ENCODE measurements at places on chromosomes 6 and 20.

- DNase-seq, result peak; percentile 69
These were observed at the start of gene MAP7 for GRCh38 chr6:136550330-136551071. Gene MAP7 (minus strand): TSS chr6:136550422. CDS start chr6:136550408, 14 bp downstream.

DNA sequence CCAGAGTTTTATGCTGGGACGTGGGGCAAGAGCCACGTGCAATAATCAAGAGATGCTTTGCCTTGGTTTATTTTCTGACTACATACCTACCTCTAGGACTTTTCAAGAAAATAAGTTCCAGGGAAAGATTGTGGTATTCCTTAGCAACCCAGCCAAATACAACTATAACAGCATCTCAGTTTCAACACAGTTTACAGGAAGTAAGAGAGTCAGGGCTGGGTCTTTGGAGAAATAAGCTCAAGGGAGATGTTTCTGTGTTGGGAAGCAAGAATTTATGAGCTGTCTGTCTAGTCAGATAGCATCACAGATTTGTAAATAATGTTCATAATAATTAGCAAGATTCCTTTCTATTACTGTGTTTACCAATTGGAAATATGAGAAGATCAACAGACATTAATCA, 35.1 kb downstream of the MAP3K5 start:
- no peak for DNase-seq

GRCh38 chr6:88296694-88297093, 130.5 kb upstream of the CNR1 start:
- no peak for DNase-seq

- DNase-seq, result no peak
These were observed 90.7 kb upstream of the SASH1 start for GRCh38 chr6:148251891-148252290.

- DNase-seq, result no peak
These were observed 78.5 kb downstream of the CBFA2T2 start for GRCh38 chr20:33568378-33568777.

GRCh38 chr6:19795211-19795610, 42.0 kb upstream of the ID4 start:
- no peak for DNase-seq

DNA sequence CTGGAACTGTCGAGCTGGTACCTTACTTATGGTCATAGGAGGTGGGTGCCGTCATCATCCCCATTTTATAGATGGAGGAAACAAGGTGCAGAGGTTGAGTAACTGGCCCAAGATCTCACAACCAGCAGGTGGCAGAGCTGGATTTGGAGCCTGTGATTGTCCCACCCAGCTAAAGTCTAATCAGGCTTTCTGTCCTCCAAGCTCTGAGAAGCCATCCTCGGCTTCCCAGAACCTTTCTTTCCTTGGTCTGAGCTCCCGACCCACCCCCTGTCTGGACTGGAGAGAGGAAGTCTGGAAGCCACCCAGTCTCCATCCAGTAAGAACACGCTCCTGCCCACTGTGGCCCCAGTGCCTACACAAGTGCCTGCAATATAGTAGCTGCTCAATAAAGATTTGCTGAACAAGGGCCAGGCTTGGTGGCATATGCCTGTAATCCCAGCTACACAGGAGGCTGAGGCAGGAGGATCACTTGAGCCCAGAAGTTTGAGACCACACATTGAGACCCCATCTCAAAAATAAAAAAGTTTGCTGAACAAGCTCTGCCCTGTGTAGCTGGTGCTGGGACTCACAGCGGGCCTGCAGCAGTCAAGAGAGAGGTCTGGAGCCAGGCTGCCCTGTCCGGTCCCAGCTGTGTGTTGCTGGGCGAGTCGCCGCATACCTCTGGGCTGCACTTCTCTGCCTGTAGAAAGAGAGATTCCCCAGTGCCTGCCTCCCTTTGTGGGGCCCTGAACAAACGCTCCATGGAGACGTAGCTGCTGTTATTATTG, 32.5 kb upstream of the DLGAP4 start:
- peak; percentile 40 for DNase-seq

DNA sequence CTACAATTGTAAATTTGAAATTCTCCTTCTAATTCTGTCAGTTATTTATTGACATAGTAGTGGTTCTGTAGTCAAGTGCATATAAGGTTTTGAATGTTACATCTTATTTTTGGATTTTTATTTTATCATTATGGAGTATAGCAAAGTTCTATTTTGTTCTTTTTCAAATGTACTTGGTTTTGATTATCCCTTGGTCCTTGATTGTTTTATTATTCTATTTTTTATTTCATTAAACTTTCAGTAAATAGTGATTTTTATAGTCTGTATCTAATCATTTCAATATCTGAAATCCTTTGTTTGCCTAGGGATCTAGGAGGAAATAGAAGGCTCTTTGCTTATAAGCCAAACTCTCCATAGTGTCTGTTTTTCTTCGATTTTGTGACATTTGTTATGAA, 87.8 kb downstream of the HFE start:
- DNase-seq, result no peak

DNA sequence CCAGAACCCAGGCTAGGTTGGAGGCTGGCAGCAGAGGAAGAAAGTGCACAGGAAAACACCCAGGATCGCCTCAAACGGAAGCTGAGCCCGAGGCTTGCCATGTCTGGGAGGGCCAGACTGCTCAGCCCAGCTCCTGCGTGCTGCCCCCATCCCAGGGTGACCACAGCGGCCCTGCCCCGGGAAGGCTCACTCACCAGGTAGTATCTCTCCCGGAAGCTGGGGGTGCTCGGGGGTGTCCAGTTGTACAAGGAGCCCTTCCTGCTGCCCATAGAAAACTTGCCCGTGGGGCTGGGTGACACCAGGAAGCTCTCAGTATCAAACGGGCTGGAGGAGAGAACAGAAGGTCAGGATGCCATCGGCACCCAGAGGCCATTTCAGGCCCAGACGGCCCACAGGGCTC, 86.9 kb downstream of the RIPOR3 start:
- no peak for DNase-seq

DNA sequence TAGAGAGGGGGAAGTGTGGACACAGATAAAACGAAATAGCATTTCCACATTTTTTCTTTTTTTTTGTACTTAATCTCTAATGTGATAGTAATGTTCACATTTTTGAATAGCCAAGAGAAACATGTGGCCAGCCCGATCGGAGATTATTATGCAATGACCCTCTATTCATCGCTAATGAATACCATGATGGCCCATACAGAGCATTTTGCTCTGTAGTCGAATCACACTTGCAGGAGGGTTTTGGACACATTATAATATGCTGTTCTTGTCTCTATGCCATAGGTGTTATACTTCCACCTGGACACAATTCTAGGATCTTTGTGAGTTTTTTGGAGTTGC, 60.1 kb downstream of the MTHFD1L start:
- DNase-seq, result no peak

DNA sequence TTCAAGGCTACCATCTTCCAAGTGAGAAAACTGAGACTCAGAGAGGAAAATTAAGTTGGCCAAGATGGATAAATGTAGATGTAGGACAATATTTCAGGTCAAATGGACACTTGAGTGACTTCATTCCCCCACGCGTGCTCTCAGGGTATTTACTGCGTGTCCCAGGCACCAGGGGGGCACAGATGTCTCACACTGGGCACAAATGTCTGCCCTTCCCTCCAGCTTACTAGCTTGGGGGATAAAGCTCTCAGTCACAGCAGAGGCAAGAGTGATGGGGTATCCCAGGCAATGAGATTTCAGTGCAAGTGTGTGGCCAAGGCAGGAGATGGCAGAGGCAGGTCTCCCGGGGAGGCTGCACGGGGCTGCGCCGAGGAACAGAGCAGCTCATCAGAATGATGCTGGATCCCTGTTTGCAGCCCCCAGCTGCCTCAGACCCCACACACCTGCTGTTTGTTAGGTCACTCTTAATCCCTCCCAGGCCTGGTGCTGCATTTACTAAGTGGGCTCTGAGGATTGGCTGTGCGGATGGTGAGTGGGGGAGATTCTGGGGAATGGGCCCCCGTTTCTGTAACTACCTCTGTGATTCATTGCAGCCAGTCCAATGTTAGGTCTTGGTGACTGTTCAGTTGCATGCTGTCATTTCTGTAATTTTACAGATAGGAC, 44.1 kb downstream of the PTK7 start:
- no peak for DNase-seq

DNA sequence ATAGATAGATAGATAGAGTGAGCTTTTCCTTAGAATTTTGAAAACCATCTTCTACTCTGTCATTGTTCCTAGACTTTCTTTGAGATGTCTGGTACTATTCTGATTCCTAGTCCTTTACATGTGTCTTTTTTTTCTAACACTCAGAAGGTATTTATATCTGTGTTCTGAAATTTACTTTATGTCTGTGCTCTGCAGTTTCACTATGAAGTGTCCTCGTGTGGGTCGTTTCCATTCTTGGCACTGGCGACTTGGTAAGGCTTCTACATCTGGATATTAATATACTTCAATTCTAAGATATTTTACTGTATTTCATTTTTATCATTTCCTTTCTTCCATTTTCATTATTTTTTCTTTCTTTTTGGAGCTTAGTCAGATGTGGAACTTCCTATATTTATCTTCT, 87.0 kb downstream of the FHL5 start:
- DNase-seq, result no peak

- no peak for DNase-seq
These were observed 6.9 kb upstream of the DLL1 start for GRCh38 chr6:170297576-170298330.

DNA sequence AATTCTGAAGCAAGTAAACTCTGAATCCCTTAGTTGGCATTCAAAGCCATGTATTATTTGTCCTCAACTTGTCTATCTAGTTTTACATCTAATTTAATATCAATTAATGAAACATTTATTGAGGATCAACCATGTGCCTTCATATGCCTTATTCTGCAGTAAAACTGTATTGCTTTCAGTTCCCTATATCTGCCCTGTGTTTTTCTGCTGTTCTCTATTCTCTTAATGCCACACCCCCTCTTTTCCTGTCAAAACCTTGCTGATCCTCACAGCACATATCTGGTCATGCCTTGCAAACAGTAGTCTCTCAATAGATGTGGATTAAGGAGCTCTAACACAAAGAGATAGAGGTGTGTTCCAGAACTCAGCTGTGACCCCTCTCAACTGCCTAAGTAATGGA, 2.0 kb downstream of the FIG4 start:
- DNase-seq, result no peak

GRCh38 chr20:58741384-58741783, 48.8 kb downstream of the NPEPL1 start:
- DNase-seq, result no peak

GRCh38 chr6:24273096-24273870, 84.6 kb downstream of the DCDC2 start:
- DNase-seq, result no peak

GRCh38 chr6:31493875-31494694, 3.9 kb upstream of the MICB start:
- peak; percentile 95 for DNase-seq

DNA sequence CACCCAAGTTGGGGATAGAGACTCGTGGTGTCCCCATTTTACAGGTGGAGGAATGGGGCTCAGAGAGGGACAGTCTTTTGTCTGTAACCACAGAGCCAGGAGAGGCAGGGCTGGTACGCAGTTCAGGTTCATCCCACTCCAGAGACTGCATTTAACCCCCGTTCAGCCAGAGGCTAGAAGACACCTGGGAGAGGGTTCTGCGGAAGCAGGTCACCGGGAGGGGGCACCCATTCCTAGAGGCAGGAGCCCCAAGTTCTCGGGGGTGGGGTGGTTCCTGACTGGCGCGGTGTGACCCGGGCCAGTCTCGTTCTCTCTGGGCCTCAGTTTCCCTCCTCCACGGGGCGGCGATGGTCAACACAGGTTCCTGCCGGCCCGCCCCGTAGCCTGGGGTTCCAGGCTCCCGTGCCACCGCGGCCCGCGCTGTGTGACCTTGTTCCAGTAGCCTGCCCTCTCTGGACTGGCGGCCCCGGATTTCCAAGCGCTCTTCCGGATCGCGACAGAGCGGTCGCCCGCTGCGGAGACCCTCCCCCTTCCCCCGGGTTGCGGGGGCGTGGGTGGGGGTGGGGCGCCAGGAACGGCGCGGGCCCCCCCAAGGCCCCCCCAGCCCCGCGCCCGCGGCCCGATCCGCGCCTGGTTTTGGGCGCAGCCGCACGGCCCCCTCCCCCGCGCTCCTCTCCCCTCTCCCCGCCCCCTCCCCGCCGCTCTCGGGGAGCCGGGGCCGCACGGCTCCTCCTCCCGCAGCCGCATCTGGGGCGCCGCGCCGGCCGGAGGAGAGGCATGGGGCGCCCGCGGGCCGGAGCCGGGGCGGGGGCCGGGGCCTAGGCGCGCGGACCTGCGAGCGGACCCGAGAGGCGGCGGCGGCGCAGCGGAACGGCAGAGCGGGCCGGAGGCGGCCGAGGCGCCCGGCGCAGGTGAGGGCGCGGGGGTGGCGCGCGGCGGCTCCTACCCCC, at the start of gene DLGAP4:
Gene DLGAP4, plus strand, starts transcription at position 738 of the 950 bp plus-strand sequence. CDS start 125,379 bp downstream, outside the sequence.
- no peak for DNase-seq

DNA sequence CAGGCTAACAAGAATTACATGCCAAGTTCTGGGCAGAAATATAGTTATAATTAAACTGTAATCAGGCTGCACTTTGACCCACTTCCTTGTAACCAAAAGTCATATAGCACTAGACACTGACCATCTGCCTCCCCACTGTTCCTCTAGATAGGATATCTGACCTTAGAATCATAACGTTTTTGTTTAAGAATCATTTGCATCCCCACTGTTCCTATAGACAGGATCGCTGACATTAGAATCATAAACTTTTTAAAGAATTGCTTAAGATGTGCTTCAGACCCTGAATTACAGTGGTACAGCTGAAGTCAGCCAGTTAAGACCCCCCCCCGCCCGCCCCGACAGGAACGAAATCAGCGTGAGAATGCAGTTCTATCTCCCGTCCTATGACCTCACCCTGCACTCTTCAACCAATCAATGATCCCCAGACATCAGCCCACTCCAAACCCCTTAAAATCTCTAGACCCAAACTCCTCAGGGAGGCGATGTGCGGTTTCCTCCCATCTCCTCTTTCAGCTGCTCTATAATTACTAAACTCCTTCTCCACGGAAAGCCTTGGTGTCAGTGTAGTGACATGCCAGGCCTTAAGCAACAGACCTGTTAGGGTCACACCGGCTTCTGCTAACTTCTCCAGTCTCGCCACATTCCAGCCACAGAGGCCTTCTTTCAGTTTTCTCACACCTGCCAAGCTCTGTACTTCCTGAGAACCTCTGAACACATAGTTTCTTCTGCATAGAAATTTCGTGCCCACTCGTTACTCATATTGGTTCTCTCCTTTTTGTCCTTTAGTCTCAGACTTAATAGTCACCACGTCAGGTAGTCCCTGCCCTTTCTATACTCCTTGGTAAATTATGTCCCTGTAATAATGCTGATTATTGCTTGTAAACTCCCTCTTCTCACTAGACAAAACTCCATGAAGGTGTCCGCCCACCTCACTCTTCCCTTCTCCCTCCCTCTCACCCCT, 93.5 kb downstream of the DTNBP1 start:
- DNase-seq, result peak; percentile 96

- DNase-seq, result no peak
These were observed 230.1 kb upstream of the SUPT3H start for GRCh38 chr6:45607798-45608197.

DNA sequence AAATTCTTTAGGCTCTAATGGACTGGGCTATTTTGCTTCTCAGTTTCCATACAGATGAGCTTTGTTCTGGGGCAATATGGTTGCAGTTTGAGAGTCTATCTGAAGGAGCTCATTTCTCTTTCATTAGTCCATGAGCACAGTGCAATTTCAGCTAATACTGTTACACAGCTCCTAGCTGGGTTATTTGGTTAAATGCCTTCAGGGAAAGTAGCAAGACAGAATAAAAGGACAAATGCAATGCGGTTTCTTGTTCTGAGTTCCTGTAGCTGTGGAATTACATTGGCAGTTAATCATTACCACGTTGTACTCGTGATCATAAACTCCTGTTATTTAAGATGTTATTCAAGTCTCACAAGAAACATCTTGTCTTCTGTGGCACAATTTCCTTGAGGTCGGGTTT, 127.7 kb downstream of the BFSP1 start:
- DNase-seq, result no peak

- no peak for DNase-seq
These were observed 11.8 kb downstream of the NINL start for GRCh38 chr20:25573288-25574251.
